ENCODE measurements at places on chromosomes 4 and X.

DNA sequence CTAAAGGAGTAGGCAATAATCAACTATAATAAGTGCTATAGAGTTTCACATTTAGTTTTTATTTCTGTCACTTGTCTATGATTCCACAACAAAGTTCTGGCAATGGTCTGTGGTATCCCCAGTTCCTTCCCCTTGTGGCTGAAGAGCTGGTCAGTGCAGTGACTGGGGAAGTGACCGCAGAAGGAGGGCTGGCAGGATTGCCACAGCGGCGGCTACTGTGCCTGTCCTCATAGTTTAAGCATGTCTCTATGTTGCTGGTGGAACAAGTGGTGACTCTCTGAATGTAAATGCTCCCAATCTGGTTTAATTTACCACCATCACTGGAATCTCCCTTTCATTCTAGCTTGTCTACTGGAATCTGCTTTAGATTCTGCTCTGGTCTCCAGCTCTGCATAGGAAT lies 170.6 kb upstream of the GK2 start:
- no peak for DNase-seq

- DNase-seq, result no peak
Measured at GRCh38 chr4:105923497-105924238, 28.4 kb downstream of the NPNT start.

DNA sequence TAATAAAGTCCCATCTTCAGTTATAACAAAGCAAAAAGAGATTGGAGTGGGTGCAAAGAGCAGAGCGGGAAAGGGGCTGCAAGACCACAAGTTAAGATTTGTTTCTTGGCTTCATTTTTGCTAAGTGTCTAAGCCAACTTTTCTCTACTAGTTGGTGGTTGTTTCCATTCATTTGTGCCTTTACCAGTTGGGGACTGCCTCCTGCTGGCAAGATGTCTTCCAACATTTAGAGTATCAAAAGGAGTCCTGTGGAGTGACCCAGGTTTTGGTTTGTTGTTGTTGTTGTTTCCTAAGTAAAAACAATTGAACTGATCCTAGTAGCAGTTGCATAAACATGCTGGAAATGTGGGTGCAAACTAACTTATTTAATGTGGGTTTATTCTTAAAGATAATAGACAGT lies 121.1 kb downstream of the SPATA18 start:
- DNase-seq, result no peak

DNA sequence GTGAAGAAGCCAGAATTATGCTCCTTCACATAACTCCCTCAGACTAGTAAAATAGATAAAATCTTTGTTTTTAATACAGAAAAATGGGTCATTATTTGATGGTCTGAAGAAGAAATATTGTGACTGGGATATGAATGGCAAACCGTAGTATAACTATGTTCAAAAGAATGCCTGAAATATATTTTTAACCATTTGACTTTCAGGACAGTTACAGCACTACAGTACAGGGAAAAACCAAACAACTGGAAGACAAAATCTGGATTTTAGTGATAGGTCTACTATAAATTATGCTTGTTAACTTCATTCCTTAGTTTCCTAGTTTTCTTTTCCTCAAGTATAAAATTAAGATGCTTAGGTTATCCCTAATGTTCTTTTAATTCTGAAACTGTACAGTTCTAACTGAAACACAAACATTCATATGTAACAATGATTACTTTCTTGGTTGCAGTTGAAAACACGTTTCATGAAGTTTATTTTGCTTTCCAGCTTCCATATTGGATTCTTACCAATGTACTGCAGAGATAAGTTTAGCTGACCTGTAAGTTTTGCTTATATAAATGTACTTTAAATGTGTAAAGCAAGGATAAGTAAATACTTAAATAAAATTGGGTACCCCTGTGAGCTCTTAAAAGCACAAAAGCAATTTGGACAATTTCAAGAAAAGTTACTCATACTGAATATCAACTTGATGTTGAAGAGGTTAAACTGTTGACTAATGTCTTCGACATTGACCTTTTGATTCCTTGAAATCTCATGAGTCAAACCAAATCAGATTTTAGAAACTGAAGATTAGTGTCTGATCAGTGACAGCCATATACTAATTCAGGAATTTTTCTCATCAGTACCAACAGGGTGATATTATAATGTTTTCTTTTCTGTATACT lies 895 bp downstream of the AFP start:
- no peak for DNase-seq

Data from AG09309 (cell line).